ENCODE measurements at places on chromosomes 16 and 17. TPM values are rescaled to one million over a fixed set of nuclear protein-coding genes. Genes with fewer than 3 reads are reported as not detected.

Gene AGRP
- total RNA-seq, result not detected

Gene LRRC37A3
- 7.3 TPM for total RNA-seq

Gene TBC1D3B
- 0.54 TPM for total RNA-seq

Gene C16orf96
- 1.2 TPM for total RNA-seq

Gene CRHR1
- total RNA-seq, result 0.76 TPM

Gene SPIRE2
- total RNA-seq, result 15.2 TPM

Gene SHISA9
- total RNA-seq, result 45.6 TPM

Gene KRTAP4-3
- not detected for total RNA-seq

Gene ABCC12
- total RNA-seq, result not detected

Gene PITPNC1
- 32.6 TPM for total RNA-seq

Gene CDRT4
- total RNA-seq, result 13.0 TPM

Gene CD300LG
- total RNA-seq, result not detected

Gene IL17C
- total RNA-seq, result 5.1 TPM

Gene TBX2
- total RNA-seq, result not detected

Gene FBXW10B
- 0.31 TPM for total RNA-seq

Gene HSPB9
- total RNA-seq, result not detected

Gene CCL8
- total RNA-seq, result not detected

Gene SLC6A2
- total RNA-seq, result 0.27 TPM

Gene SLC5A11
- total RNA-seq, result 0.07 TPM

Gene CFAP119
- total RNA-seq, result 2.7 TPM

Gene NOMO2
- 95.6 TPM for total RNA-seq

Gene TNRC6C
- total RNA-seq, result 16.2 TPM

Data from GM23338 (cell line).